ENCODE measurements at places on chromosomes 1 and 21.

GRCh38 chr21:44020551-44020950, 8.4 kb downstream of the TRAPPC10 start:
- no peak for DNase-seq

- DNase-seq, result no peak
These were observed 321.3 kb upstream of the USP24 start for GRCh38 chr1:55536545-55536865.

- DNase-seq, result no peak
These were observed 189.1 kb downstream of the FGGY start for GRCh38 chr1:59485949-59486348.

- DNase-seq, result no peak
These were observed 167.2 kb downstream of the CRB1 start for GRCh38 chr1:197435224-197435623.

DNA sequence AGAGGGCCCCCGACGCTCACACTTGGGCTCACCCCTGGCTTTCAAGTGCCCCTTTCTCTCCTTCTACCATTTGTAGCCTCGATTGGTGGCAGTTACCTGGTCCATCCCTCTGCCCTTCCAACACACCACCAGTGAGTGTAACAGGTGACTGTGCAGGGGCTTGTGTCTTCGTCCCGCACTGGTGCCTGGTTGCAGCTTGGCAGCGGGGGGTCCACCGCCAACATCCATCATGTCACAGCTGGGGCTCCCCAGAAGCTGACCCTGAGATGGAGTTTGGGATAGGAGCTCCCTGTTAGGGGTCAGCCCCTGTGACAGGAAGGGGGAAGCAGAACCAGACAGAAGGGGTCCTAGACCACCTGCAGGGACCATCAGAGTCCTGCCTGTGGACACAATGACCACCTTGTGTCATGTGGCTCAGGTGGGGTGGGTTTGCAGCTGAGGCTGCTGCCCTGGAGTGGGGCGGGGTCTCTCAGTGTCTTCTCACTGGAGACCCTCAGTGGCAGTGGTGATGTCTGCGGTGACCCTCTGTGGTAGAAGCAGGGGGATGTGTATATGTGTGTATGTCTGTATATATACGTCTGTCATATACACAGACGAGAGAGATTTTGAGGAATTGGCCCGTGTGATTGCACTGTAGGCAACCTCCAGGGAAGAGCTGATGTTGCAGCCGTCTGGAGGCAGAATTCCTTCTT, 3.6 kb upstream of the CALML6 start:
- no peak for DNase-seq

DNA sequence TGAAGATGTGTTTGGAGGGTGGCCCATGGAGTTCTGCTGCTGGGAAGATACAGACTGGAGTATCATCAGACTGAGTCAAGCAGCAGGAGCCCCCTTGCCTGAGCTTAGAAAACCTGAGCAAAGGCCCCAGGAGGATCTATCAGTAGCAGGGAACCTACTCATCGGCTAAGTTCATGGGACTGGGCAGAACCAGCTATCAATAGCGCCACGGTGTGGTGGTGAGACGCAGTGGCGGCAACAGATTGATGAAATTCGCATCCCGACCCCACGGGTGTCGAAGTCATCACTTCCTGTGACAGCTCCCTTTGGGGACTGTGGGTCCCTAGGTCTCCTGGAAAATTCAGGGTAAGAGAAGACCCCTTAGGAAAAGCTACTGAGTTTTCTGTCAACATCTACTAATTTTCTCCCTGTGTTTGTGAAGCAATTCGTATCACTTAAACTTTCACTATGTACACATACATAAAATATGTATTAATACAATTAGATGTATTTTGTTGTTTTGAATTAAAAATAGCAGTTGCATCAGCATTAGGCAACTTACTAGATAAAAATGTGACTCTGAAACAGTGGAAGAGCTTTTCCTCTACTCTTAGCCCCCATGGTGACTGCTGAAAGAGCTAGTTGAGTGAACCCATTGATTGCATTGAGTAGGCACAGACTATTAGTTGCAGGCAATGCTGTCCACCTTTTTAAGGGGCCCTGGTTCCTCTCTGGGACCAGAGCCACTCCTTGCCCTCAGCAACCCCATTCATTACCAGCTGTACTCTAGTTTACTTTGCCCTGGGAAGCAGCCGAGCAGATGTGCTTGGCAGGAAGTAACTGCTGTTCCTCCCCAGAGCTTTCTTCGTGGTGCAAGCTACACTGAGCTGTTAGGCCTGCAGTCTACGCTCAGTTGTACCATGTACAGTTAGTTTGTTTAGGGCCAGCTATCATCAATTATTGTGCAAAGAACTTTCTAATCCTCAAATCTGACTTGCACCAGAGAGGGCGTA, 7.3 kb upstream of the CACNA1S start:
- DNase-seq, result peak; percentile 8

DNA sequence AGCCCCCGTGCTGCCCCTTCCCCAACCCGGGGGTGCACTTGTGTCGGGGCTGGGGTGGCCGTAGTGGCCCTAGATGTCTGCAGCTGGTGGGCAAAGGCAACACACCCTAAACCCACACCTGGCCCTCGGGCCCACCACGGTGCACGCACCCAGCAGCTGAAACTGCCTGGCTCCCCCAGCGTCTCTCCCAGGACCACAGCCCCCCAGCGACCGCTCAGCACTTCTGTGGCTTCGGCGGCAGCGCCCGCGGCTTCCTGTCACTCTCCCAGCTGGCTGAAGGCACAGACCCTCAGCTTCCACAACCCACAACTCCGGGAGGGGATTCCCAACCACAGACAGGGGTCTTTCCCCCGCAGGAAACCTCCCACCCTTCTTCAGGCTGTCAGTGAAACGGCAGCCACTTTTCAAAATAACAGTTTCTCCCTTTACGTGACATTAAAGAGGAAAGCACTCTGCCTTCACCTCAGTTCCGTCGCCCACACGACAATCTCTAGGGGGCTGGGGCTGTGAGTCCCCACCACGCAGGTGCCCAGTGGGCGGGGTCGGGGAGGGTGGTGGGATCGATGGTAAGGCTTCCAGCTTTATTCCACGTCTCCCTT, 40.7 kb upstream of the COL6A2 start:
- no peak for DNase-seq

Data from COR-L47 (cell line).